CD14-positive monocyte (primary cell): ENCODE measurements at places on chromosomes 16 and 17. TPM values are rescaled to one million over a fixed set of nuclear protein-coding genes. Genes with fewer than 3 reads are reported as not detected.

Gene STH
- not detected for polyA plus RNA-seq

Gene CACNG1
- polyA plus RNA-seq = not detected

- no peak overlapping the region for H3K27ac ChIP-seq
- DNase-seq = no peak
- peaks cover 100% of the 10 kb centered on the region for H3K36me3 ChIP-seq
- no peaks in the 10 kb centered on the region for H3K27me3 ChIP-seq
- H3K4me3 ChIP-seq = no peak overlapping the region
- no peaks in the 10 kb centered on the region for H3K4me1 ChIP-seq
Measured at GRCh38 chr16:58530179-58530578, 14.9 kb downstream of the SETD6 start.

Gene AGRP
- 0.54 TPM for polyA plus RNA-seq

- H3K4me3 ChIP-seq = no peak overlapping the region
- H3K27me3 ChIP-seq = peaks cover 13% of the 10 kb centered on the region
- DNase-seq = no peak
- no peak overlapping the region for H3K27ac ChIP-seq
- H3K4me1 ChIP-seq = no peaks in the 10 kb centered on the region
Measured at GRCh38 chr16:6484081-6484480, 848.6 kb upstream of the RBFOX1 start.

GRCh38 chr17:19238167-19238505 lies 970 bp downstream of the EPN2 start:
- H3K36me3 ChIP-seq = no peaks in the 10 kb centered on the region
- H3K27me3 ChIP-seq = peaks cover 39% of the 10 kb centered on the region
- H3K4me3 ChIP-seq = peak overlapping the region; percentile 72
- no peak for DNase-seq

- H3K36me3 ChIP-seq = no peaks in the 10 kb centered on the region
- H3K27me3 ChIP-seq = peaks cover 2% of the 10 kb centered on the region
- no peak overlapping the region for H3K27ac ChIP-seq
- no peak for DNase-seq
- H3K4me1 ChIP-seq = no peaks in the 10 kb centered on the region
Measured at GRCh38 chr16:24671455-24671954, 57.9 kb upstream of the TNRC6A start.

GRCh38 chr17:8459107-8459506 lies 23.4 kb downstream of the NDEL1 start:
- no peaks in the 10 kb centered on the region for H3K27me3 ChIP-seq
- H3K4me3 ChIP-seq = no peak overlapping the region
- H3K36me3 ChIP-seq = peaks cover 96% of the 10 kb centered on the region
- H3K4me1 ChIP-seq = no peaks in the 10 kb centered on the region
- H3K27ac ChIP-seq = no peak overlapping the region

Gene GNGT2
- 16.7 TPM for polyA plus RNA-seq

Gene SENP3
- polyA plus RNA-seq = 2.9 TPM

Gene ACSM5
- polyA plus RNA-seq = 0.05 and 0.23 TPM in 2 replicates

Gene RAB40B
- 0.95 TPM for polyA plus RNA-seq

GRCh38 chr17:77366558-77367245 lies 225.9 kb downstream of the SEC14L1 start:
- no peak for DNase-seq
- no peak overlapping the region for H3K27ac ChIP-seq
- no peaks in the 10 kb centered on the region for H3K36me3 ChIP-seq
- no peak overlapping the region for H3K4me3 ChIP-seq

DNA sequence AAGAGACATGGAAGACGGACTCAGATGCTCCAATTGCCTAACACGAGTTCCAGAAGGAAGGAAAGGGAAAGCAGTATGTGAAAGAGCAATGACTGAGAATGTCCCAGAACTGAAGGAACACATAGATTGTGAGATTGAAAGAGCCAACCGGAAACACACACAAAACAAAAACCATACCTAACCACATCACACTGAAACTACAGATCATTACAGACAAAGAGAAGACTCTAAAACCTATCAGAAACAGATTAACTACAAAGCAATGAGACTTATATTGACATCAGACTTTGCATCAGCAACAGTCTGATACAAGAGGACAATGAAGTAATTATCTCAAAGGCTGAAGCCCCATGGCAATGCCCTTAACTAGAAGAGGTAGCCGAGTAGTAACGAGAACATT lies 45.6 kb upstream of the CLEC18B start:
- no peak overlapping the region for H3K4me3 ChIP-seq
- peaks cover 94% of the 10 kb centered on the region for H3K36me3 ChIP-seq
- no peaks in the 10 kb centered on the region for H3K27me3 ChIP-seq
- no peak overlapping the region for H3K27ac ChIP-seq
- DNase-seq = no peak

Gene ATP2C2
- polyA plus RNA-seq = not detected

GRCh38 chr17:78355701-78356100 lies 4.2 kb downstream of the SOCS3 start:
- no peak overlapping the region for H3K4me3 ChIP-seq
- peaks cover 19% of the 10 kb centered on the region for H3K36me3 ChIP-seq
- H3K27me3 ChIP-seq = peaks cover 8% of the 10 kb centered on the region
- no peak overlapping the region for H3K27ac ChIP-seq
- no peak for DNase-seq

Gene GRIN2A
- polyA plus RNA-seq = not detected

- DNase-seq = no peak
- peaks cover 8% of the 10 kb centered on the region for H3K4me1 ChIP-seq
- no peak overlapping the region for H3K4me3 ChIP-seq
Measured at GRCh38 chr17:82408938-82409318, 9.2 kb upstream of the HEXD start.

Gene KIF2B
- polyA plus RNA-seq = not detected

DNA sequence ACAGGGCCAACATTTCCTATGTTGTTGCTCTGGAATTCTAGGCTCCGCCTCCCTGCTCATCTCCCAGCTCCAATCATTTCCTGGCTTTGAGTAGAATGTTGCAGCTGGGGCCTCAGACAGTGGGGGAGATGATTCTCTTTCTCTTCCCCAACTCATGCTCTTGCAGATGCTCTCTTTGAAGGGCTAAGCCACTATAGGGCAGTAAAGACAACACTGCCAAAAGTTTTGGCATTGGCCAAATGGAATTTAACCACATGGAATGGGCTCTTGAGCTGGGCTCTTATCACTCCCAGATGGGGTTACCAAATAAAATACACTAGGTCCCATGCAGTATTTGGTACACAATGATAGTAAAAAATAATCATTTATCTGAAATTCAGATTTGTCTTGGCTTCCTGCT lies 19.6 kb upstream of the EFCAB13 start:
- H3K27ac ChIP-seq = no peak overlapping the region
- no peak for DNase-seq
- no peak overlapping the region for H3K4me3 ChIP-seq
- no peaks in the 10 kb centered on the region for H3K36me3 ChIP-seq
- H3K4me1 ChIP-seq = no peaks in the 10 kb centered on the region
- no peaks in the 10 kb centered on the region for H3K27me3 ChIP-seq

- H3K27me3 ChIP-seq = no peaks in the 10 kb centered on the region
- DNase-seq = no peak
- no peak overlapping the region for H3K4me3 ChIP-seq
- H3K36me3 ChIP-seq = peaks cover 12% of the 10 kb centered on the region
Measured at GRCh38 chr17:4533523-4534504, 21.4 kb downstream of the MYBBP1A start.

DNA sequence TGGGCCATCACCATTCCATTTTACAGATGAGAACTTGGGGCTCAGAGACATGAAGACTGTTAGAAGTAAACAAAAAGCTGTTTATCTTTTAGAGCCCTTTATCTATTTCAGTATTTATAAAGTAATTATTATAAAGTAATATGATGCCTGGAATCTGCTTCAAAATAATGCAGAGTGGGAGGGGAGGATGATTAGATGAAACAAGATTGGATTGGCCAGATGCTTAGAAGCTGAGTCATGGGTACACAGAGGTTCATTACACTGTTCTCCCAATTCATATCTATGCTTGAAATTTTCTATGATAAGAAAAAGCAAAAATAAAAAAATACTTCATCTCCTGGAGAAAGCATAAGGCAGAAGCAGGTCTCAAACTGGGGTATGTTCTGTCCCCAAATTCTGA lies 29.4 kb downstream of the TOM1L2 start:
- H3K4me1 ChIP-seq = peaks cover 16% of the 10 kb centered on the region
- H3K27ac ChIP-seq = no peak overlapping the region
- H3K27me3 ChIP-seq = no peaks in the 10 kb centered on the region

Gene ASIC2
- polyA plus RNA-seq = not detected

DNA sequence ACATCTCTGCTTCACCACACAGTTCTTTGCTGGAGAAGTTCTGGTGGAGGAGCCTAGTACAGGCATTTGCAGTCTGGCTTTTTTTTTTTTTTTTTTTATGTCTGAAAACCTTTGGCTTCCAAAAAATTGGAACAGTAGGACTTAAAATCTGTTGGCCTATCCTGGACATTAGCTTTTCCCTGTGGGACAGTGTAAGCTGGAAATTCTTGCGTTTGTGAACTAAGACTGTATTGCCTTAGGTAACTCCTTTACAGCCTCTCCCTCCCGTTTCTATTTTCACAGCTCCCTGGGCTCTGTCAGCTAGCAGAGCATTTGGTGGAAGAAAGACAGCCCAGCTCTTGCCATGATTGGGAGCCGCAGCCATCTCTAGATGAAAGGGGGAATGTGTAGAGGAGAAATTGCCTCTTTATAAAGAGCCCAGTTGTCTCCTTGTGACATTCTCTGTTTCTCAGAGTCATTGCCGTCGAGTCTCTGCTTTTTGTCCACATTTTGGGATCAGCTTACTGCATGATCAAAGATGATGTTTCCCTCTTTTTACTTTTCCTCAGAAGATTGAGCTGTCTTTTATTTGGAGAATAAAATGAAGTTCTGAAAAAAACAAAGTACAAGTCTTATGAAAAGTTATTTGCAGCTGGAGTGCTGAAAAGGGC lies 227.5 kb downstream of the SPECC1 start:
- H3K27me3 ChIP-seq = no peaks in the 10 kb centered on the region
- DNase-seq = no peak
- H3K36me3 ChIP-seq = peaks cover 93% of the 10 kb centered on the region
- no peaks in the 10 kb centered on the region for H3K4me1 ChIP-seq

Gene GAST
- not detected for polyA plus RNA-seq

GRCh38 chr17:67477687-67478086 lies 100.6 kb downstream of the PITPNC1 start:
- no peak overlapping the region for H3K27ac ChIP-seq
- DNase-seq = peak; percentile 46
- H3K27me3 ChIP-seq = no peaks in the 10 kb centered on the region
- H3K36me3 ChIP-seq = no peaks in the 10 kb centered on the region
- H3K4me1 ChIP-seq = peaks cover 21% of the 10 kb centered on the region
- H3K4me3 ChIP-seq = no peak overlapping the region

GRCh38 chr16:72658888-72659717 lies 388.8 kb downstream of the ZFHX3 start:
- no peak overlapping the region for H3K27ac ChIP-seq
- no peak overlapping the region for H3K4me3 ChIP-seq
- H3K36me3 ChIP-seq = no peaks in the 10 kb centered on the region

GRCh38 chr17:29747660-29748059 lies 124.9 kb upstream of the CORO6 start:
- peaks cover 19% of the 10 kb centered on the region for H3K36me3 ChIP-seq
- no peak for DNase-seq
- no peak overlapping the region for H3K27ac ChIP-seq
- no peaks in the 10 kb centered on the region for H3K27me3 ChIP-seq
- H3K4me1 ChIP-seq = peaks cover 8% of the 10 kb centered on the region
- no peak overlapping the region for H3K4me3 ChIP-seq

GRCh38 chr16:56912746-56913708 lies 18.9 kb upstream of the HERPUD1 start:
- DNase-seq = peak; percentile 25
- no peaks in the 10 kb centered on the region for H3K27me3 ChIP-seq
- peaks cover 73% of the 10 kb centered on the region for H3K4me1 ChIP-seq
- H3K4me3 ChIP-seq = no peak overlapping the region
- no peak overlapping the region for H3K27ac ChIP-seq

GRCh38 chr17:39754958-39755553 lies 17.3 kb downstream of the GRB7 start:
- peaks cover 41% of the 10 kb centered on the region for H3K4me1 ChIP-seq
- DNase-seq = no peak
- peak overlapping the region; percentile 83 for H3K27ac ChIP-seq
